ENCODE measurements at places on chromosomes 2 and 18.
A peak's percentile ranks its signal among the peaks of the same experiment; 100 is the strongest.

DNA sequence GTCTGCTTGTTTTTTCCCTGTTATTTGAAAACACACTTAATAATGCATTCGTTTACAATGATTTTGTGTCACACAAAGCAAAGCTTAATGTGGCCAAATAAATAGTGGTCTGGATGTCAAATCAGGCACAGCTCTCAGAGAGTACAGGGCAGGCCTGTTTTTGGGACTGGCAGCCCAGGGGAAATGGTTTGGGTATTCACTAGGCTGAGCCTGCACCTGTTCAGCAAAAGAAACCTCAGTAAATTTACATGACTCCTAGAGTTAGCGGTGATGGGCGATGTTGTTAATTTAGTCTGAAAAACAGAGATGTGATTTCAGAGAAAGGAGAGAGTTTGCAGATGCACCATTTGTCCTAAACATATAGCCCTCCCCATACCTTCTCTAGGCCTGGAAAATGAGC lies 197.1 kb downstream of the ALK start:
- no peak for DNase-seq

DNA sequence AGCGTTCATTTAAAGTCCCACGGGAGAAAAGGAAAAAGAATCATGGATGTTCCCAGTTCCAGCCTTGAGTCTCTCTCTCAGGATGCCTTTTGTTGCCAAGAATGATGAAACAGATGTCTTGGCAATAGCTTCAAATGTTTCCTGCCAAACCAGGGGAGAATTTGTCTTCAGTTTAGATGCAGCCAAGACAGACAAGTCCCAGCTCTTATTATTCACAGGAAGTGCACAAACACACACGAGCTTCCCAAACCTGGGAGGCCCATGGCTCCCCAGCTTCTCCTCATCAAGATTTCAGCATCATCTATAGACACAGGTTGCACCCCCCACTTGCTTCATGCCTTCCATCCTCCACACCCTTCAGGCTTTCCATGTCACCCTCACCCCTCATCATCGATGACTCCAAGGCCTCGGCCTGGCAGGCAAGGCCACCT lies 45.9 kb downstream of the HS1BP3 start:
- DNase-seq, result no peak

DNA sequence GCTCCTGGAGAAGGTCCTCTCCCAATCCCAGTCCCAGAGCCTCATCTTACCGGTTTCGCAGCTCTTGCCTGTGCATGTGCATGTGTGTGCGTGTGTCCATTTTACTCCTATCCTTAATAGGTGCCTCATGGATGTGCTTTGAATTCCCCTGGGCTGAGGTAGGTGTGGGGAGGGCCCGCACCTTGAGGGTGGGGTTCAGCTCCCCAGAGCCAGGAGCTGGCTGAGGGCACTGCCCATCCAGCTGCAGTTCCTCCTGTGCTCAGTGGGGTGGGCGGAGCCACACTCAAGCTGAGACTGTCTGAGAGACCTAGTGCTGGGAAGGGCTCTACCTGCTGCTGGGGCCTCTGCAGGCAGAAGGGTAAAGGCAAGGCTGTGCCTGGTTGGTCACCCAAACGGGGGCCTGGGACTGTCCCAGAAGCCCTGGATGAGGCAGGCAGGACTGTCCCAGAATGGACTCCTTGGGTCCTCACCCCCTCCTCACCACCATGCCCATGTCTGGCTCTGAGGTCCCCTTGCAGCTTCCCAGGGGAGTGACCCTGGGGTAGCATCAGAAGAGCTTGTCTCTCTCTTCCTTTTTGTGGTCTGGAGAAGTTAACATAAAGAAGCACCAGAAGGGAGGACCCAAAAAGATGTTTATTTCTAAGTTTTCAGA lies 8.9 kb downstream of the GDF7 start:
- no peak for DNase-seq

- no peak for DNase-seq
Measured at GRCh38 chr2:10795508-10796046, 17.0 kb downstream of the PDIA6 start.

GRCh38 chr2:160288324-160288723 lies 88.3 kb upstream of the ITGB6 start:
- no peak for DNase-seq

DNA sequence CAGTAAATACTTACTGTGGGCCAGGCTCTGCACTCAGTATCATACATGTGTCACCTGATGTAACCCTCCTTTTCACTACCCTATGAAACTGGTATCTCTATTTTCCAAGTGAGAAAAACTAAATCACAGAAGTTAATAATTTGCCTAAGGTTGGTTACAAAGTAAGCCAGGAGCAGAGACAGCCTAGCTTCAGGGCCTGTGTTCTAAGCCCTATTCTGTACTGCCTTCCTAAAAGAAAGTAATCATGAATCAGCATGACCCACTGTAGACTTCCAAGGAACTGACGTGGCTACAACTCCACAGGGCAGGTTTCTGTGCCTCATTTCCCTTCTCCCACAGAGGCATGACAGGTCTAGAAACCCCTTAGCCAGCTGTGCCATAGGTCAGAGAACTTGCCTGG lies 14.3 kb downstream of the ZNF142 start:
- no peak for DNase-seq

DNA sequence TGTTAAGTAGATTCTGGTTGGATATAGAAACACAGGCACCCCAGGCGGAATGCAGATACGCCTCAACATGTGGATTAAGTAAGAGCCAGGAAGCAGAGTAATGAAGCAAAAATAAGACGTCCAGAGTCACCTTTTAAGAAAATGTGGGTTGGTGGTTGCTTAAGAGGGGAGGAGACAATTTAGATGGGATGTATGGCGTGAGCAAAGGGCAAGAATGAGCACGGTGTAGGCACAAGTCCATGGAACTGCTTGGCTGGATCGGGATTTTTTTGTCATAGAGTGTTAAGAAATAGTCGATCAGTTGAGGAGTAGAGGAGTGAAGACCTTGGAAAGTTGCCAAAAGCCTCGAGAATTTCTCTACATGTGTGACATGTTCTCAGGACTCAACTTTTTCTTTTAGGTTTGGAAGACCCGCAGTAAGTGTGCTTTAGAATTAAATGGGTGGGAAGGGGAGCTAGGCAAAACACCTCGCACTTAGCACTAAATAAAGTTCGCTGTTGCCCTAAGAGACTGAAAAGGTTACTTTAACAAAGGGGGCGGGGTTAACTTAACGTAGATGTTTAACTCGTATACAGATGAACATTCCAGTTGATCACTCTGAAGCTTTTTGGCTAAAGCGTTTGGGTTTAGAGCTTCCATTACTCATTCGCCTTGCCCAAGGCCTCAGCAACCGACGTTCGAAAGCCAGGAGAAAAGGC lies 716 bp upstream of the SLC39A10 start:
- no peak for DNase-seq

DNA sequence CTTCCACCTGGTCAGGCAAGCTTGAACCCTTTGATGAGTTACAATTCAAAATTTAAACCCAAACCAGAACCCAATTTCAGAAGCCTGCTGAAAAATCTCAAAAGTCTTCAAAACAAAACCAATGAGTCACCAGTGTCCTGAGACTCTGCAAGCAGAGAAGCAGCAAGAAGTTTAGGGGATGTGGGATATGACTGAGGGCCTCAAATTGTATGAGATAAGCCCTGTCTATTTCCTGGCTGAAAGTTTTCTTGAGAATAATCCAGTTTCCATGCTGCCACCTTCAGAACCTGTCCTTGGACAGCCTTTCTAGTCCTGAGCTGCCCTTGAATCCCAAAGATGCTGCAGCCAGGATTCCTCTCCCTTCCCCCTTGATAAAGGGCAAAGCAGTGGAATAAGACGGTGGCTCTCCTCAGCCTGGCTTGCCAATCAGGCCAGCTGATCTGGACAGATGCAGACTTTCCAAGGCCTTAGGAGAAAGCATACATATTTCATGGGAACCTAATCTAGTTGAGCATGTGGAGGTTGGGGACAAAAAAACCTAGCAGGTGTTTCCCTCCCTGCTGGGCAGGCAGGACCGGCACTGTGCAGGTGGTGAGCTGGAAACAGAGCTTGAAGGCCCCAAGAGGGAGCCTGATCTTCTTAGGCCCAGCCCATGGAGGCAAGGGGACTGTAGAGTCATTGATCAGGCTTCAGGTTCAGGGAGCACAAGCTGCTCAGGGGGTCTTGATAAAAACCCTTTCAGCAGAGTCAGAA lies 278.0 kb upstream of the MGAT5 start:
- no peak for DNase-seq

- no peak for DNase-seq
Measured at GRCh38 chr2:44680983-44681531, 260.4 kb upstream of the SIX3 start.

DNA sequence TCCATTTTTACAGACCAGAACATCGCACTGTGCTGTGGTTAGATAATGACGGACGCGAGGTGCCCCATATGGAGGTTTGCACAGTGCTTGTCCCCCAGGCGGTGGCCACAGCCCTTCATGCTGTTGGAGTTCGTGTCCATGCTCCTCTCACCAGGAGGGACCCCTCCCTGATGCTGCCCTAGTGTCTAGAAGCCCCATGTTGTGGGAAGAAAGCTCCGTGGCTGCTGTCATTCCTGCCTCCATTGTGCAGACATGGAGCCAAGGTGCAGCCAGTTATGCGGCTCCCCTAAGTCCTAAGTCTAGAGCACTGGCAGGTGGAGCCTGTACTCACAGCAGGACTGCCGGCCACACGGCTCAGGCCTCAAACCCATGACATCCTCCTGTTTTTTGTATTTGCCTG lies 464.9 kb downstream of the EIPR1 start:
- no peak for DNase-seq

- DNase-seq, result no peak
Measured at GRCh38 chr2:108124736-108125495, 114.9 kb upstream of the SULT1C3 start.

- no peak for DNase-seq
Measured at GRCh38 chr2:112273349-112273748, 2.0 kb upstream of the ZC3H6 start.

DNA sequence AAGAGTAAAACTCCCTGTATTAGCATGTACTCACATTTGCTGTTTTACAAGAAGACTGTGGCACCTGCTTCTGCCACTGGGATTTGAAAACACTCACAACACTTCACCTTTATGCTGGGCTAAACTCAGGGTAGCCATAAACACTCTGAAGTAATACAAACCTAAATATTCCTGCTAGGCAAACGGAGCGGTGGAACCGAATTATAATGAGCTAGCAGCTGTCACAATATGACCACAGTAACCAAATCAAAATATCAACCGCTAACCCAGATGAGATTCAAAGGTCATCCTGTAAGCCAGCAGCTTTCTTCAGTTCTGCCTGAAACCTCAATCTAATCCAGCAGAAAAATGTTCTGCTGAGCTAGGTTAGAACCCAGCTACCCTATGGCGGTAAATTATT lies 132.1 kb downstream of the TCF4 start:
- no peak for DNase-seq

GRCh38 chr18:26547646-26548414 lies 523 bp downstream of the KCTD1 start:
- peak; percentile 3 for DNase-seq

DNA sequence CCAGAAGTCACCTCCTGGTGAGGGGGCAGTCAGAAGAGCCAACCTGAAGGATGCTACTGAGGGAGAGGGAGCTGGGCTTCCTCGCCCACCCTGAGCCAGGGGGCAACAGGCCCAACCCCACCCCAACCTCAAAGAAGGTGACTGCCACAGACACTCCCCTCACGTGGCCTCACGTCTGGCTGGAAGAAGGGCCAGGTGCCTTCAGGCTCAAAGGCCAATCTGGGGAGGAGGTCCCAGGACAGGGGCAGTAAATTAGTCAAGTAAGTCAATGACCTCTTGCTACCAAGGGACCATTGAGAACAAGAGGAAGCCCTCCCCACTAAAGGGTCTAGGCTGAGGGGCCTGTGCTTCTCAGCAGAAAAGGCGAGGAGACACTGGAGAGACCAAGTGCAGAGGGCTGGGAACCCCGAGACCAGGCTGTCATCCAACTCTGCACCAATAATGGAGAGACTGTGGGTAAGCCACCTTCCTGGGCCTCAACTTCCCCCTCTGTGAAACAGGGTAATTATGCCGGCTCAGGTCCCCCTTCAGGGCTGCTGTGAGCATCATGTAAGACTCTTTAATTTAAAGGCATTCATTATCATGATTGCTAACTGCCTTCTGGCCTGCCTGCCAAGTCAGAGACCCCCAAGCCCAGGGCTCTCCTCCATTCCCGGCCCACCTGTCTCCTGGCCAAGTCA lies 20.2 kb upstream of the TNS1 start:
- DNase-seq, result no peak

GRCh38 chr18:59268721-59269562 lies 4.3 kb downstream of the RAX start:
- DNase-seq, result no peak

- DNase-seq, result no peak
Measured at GRCh38 chr2:75558136-75558535, 2.6 kb downstream of the EVA1A start.

DNA sequence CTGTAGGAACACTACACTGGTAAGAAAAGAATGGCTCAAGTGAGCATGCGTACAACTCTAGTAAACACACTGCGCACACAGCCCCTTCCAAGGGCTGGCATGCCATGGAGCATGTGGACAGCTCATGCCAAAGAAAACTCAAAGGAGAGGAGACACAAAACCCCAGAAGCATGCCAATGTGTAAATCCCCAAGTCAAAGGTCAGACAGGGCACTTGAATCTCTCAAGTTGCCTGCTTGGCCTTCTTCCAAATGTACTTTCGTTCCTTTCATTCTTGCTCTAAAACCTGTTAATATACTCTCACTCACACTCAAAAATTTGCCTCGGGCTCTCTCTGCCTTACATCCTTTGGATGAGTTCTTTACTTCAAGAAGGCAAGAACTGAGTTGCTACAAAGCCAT lies 365.3 kb downstream of the NBAS start:
- DNase-seq, result no peak

DNA sequence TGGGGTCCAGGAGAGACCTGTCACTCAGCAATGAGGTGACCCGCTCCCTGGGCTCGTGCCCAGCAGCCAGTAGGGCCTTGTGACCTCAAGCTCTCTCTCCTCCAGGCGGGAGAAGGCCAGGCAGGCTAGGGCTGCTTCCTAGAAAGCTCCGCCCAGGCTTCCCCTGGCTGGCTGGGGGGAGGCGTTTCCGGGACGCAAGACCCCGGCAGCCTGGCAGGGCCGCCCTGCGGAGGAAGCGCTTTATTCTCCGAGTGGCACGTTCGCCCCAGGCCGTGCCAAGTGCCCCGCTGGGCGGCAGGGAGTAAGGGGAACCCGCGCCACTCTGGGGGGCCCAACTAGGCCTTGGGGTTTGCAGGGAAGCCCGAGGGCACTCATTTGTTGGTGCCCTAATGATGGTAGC lies 21.2 kb upstream of the EPAS1 start:
- DNase-seq, result peak; percentile 11

GRCh38 chr18:33937270-33937816 lies 287.4 kb downstream of the NOL4 start:
- DNase-seq, result no peak

GRCh38 chr18:62282188-62282629 lies 42.9 kb upstream of the TNFRSF11A start:
- DNase-seq, result no peak

DNA sequence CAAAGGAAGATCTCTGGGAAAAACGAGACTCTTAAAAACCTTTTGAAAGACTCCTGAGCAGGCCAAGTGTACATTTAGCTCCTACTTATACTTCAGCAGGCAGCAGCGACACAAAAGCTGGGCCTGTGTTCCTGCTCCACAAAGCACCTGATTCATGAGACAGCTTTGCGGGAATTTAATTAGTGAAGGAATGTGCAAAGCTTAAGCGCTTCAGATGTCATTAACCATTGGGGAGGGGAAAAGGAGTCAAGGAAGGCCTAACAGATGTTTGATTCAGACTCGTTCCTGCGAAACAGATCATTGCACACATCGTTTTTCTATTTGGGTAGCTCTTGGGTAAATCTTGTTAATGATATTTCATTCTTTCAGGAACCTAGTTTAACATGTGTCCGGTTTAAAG lies 125.9 kb downstream of the MAIP1 start:
- no peak for DNase-seq

- DNase-seq, result no peak
Measured at GRCh38 chr2:220708366-220708765, 863.7 kb downstream of the EPHA4 start.

GRCh38 chr2:191020742-191021381 lies 6.9 kb upstream of the STAT1 start:
- DNase-seq, result no peak
